ENCODE measurements at places on chromosomes 6 and 20. TPM values are rescaled to one million over a fixed set of nuclear protein-coding genes. Genes with fewer than 3 reads are reported as not detected.

Gene ERVFRD-1
- 0.13 TPM for total RNA-seq

- DNase-seq = no peak
These were observed 153.9 kb upstream of the RAB32 start for GRCh38 chr6:146389740-146390139.

DNA sequence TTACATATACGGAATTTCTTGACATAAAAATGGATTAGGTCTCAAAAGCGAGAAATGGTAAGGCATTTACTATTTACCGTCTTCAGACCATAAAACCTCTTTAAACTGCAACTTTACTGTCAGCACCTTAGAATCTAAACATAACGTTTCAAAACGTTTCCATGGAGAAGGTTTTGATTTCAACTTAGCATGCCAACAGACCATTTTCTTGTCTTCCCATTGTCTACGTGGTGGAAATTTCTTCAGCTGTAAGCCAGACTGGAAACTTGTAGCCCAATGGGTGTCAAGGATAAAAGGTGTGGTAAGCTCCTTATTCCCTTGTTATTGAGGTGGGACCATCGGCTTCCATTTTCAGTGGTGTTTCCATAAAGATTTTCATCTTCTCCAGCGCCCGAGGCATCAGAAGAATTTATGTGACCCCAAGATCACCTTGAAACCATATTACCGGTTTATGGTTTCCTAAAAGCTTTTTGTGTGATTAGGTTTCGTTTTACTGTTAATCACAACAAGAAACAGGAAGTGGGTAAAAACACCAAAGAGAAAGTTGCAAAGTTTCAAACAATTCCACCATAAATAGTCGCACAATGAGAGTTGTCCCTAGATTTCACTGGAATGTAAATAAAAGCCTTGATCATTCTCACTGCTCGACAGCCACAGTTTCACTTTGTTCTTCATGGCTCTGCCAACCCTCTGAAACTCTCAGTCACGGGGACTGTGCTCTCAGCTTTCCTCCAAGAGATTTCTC lies 63.0 kb upstream of the CD2AP start:
- DNase-seq = no peak

DNA sequence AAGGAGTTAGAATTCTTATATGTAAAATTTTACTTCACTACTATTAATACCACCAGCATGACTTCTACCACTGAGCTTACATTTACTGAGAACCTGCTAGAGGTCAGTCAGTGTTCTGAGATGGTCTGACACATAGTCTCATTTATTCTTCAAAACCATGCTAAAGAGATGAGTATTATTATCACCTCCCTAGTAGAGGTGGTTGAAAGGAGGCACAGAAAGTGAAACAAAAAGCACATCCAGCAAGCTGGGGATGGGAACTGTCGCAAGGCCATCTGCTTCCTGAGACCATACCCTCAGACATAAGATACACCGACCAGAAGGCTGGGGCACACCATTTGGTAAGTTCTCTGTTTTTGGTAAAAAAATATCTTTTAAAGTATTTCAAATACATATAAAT lies 137.7 kb downstream of the INSM1 start:
- no peak for DNase-seq

DNA sequence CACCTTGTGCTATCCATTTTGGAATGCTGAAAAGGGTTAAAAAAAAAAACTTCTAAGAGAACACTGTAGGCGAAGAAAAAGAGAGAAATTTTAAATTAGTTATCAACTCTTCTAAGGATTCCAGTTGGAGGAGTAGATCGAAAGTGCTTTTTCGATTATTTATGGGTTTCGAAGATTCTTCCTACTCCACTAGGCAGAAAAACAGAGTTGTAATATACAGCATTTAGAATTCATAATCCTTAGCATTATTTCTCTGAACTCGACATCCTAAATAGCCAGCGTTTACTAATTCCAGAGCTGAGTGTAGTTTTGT lies 817 bp upstream of the RNF217 start:
- DNase-seq = no peak

DNA sequence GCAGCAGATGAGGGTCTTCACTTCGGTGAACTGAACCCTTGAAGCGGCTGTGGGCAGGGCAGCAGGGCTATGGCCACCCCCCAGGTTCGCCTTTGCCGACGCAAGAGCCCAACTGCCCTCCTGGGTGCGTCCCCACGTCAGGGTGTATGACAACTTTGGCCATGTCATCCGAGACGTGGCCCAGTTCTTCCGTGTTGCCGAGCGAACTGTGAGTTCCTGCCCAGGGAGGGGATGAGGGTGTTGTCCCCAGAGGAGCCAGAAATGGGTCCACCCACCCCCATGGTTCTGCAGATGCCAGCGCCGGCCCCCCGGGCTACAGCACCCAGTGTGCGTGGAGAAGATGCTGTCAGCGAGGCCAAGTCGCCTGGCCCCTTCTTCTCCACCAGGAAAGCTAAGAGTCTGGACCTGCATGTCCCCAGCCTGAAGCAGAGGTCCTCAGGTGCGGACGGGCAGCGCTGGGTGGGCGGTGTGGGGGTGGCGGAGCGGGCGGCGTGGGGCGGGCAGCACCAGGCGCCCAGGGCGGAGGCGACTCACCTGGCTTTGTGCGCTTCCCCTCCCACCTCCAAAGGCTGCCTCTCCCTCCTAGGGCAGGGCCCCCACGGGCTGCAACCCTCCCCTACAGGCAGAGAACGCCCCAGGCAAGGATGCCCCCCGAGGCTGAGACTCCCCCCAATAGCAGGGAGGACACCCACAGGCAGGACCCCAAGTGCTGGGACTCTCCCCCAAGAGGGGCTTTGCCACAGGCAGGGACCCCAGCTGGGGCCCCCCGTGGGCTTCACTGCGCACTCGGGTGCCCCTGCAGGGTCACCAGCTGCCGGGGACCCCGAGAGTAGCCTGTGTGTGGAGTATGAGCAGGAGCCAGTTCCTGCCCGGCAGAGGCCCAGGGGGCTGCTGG lies 6.2 kb upstream of the TNFRSF6B start:
- DNase-seq = no peak

GRCh38 chr6:107495196-107495643 lies 5.3 kb downstream of the SOBP start:
- no peak for DNase-seq

DNA sequence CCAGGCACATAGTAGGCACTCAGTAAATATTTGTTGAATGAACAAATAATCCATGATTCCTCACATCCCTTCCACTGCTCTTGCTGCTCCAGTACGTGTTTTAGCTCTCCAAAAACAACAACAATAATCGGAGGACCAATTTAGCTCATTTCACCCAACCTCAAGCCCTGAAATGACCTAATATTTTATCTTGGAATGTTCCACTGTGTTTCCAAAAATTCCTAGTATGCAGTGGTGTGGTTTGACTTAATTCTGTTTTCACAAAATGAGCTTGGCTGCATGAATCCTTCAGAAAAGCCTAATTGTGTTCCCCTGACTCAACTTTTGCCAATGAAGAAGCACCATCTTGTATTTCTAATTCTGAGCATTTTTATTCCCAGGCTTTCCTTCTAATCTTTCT lies 168.0 kb upstream of the PHACTR1 start:
- DNase-seq = no peak

DNA sequence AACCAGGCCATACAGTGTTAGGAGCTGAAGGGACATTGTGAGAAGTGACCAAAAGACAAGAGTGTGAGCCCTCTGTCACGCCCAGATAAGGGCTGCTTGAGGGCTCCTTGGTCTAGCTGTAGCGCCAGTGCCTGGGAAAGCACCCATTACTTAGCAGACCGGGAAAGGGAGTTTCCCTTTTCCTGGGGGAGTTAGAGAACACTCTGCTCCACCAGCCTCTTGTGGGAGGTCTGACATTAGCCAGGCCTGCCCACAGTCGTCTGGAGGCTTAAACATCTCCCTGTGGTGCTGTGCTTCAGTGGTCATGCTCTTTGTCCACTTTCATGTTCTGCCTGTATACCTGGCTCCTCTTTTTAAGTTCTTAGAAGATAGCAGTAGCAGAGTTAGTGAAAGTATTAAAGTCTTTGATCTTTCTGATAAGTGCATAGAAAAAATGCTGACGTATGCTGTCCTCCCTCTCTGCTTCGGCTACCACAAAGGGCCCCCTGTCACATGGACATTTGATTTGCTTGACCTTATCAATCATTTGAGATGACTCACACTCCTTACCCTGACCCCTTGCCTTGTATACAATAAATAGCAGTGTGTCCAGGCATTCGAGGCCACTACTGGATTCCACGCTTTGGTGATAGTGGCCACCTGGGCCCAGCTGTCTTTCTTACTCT lies 201.5 kb upstream of the ECI2 start:
- no peak for DNase-seq

- DNase-seq = no peak
These were observed 262.7 kb upstream of the BMP2 start for GRCh38 chr20:6504826-6505225.

- no peak for DNase-seq
These were observed 547.9 kb upstream of the PTCHD4 start for GRCh38 chr6:48658915-48659314.

DNA sequence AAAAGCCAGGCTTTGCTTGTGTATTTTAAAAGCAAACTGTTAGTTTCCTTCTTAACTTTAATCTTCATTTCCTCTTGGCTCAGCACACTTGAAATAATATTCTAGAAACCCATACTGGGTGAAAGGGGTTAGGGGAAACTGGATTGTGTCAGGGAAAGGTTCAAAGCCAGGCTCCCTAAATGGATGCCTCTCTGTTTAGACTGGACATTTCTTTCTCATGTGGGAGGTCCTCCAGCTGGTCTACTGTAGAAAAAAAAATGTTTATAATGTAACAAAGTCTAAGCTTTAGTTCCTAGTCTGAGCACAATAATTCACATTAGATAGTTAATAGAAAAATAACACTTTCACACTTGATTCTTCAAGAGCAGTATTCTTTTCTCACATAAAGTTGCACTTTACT lies 89.0 kb upstream of the AKIRIN2 start:
- no peak for DNase-seq

Gene FABP7
- total RNA-seq = not detected

Gene ARMH2
- total RNA-seq = not detected

GRCh38 chr6:160519603-160520042 lies 144.5 kb downstream of the LPA start:
- no peak for DNase-seq

- DNase-seq = no peak
These were observed 217.1 kb upstream of the MARCKS start for GRCh38 chr6:113640051-113640450.

DNA sequence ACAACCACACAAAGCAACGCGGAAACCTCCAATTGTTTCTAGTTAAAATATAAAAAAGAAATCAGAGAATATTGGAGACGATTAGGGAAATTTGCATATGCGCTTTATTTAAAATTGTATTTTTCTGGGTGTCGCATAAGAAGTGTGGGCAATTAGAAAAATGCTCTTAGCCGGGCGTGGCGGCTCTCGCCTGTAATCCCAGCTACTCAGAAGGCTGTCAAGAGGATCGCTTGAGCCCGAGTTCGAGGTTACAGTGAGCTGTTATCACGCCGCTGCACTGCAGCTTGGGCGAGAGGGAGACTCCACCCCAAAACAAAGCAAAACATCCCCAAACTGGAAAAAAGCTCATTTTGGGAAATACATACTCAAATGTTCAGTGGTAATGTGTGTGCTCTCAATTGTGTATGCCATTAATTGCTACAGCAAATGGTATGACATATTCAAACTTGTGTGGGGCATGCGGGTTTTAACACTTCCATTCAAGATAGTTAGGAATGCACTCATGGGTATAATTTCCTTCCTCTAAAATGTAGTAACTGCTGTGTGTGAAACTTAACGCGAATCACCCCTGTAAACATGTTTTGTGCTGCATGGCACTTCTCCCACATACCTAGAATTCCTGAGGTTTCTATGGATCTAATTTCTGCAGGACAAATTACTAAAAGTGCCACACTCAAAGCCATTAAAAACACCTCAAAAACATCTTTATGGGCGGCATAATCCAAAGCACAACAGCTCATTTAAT lies 54.7 kb upstream of the HFE start:
- no peak for DNase-seq

GRCh38 chr6:69936674-69937363 lies 70.5 kb downstream of the COL19A1 start:
- DNase-seq = no peak

DNA sequence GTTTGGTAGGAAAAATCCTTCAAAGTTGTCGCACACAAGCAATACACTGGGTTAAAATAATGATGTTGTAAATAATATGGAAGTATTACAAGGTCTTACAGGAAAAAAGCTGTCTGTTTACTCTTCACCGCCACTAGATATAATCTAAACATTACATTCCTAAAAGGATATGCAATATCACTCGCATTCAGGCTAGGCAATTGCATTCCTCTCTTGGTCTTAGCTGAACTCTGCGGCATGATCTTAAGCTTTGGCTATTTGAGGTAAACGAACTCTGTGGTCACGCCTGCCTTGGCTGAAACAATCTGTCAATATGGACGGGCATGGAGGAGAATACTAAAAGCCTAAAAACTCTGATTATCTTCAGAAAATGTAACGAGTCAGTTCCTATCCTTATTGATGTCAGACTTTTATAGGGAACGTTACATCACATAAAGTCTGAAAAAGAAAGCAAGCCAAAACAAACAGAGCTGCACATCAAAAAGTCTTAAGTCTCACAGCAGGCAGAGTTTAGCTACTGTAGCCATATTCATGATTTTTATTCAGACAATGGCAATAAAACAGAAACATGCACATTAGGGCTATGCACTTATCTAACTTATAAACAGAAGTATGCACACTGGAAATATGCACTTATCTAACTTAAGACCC lies 30.8 kb upstream of the FILIP1 start:
- no peak for DNase-seq

DNA sequence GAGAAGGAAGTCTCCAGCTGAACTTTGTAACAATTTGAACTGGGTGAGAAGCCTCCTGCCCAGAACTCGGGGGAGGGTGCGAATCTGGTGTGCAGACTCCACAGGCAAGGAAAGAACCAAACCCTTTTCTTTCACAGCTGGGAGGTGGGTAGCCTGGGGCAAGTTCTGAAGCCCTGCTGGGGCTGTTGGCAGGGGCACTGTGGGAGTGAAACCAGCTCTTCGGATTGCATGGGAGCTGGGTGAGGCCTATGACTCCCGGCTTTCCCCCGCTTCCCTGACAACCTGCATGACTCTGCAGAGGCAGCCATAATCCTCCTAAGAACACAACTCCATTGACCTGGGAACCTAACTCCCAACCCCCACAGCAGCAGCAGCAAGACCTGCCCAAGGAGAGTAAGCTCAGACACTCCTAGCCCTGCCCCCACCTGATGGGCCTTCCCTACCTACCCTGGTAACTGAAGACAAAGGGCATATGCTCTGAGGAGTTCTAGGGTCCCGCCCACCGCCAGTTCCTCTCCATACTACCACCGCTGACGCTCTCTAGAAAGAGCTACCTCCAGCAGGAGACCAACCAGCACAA lies 37.5 kb downstream of the SOD2 start:
- DNase-seq = no peak

- peak; percentile 18 for DNase-seq
These were observed 11.0 kb upstream of the TIAM2 start for GRCh38 chr6:154984146-154984545.

GRCh38 chr6:159602431-159603041 lies 90.5 kb downstream of the SOD2 start:
- no peak for DNase-seq

- no peak for DNase-seq
These were observed 501.8 kb upstream of the SULF2 start for GRCh38 chr20:48287021-48287494.

- DNase-seq = peak; percentile 81
These were observed 45.1 kb downstream of the RAMACL start for GRCh38 chr6:166541366-166541765.

- DNase-seq = no peak
These were observed 83.2 kb downstream of the RIPOR3 start for GRCh38 chr20:50607850-50608749.

GRCh38 chr6:387293-387741 lies 4.2 kb upstream of the IRF4 start:
- no peak for DNase-seq

Gene C20orf144
- total RNA-seq = not detected

Gene TMEM63B
- total RNA-seq = 24.3 TPM

Data from mesenteric fat pad (tissue), 1 donor.